ENCODE measurements at places on chromosomes 3 and 15.

DNA sequence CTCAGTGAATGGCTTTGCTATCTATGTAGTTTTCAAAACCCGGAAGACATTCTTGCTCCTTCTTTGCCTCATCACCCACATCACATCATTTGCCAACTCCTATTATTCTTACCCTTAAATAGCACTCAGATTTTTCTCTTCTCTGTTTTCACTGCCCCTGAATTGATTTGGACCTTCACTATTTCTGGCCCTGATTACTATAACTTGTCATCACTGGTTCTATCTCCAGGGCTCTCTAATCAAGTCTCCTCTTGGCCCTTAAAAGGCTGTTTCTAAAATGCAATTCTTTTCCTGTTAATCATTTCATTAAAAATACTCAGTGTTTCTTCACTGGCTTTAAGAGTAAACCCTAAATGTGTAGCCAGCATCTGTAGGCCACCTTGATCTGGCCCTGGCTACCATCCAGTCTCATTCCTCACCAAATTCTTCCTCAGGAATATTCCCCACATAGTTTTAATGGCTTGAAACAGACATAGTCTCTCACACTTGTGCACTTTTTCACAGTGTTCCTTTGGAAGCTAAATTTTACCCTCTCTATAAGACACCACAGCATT lies 437.1 kb upstream of the CBLB start:
- no peak for DNase-seq

GRCh38 chr3:86737517-86737916 lies 253.4 kb downstream of the VGLL3 start:
- DNase-seq: no peak

DNA sequence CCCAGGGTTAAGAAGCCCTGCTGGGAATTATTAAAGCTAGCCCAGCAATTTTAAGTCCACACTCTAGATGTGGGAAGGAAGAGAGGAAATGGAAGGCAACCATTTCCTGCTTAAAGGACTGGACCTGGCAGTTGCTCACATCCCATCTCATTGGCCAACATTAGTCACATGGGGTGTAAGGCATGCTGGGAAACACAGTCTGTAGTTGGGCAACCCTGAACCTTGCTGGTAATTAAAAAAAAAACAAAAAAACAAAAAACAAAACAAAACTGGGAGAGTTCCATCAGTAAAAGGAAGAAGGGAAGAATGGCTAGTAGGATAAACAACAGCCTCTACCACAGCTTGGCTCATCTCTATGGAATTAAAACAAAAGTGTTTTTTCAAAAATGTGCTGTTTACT lies 136.0 kb downstream of the VGLL4 start:
- no peak for DNase-seq

- no peak for DNase-seq
Measured at GRCh38 chr3:168341192-168341815, 245.6 kb upstream of the GOLIM4 start.

GRCh38 chr3:178440043-178440442 lies 96.2 kb upstream of the KCNMB2 start:
- DNase-seq: no peak

Measured in T-helper 1 cell (primary cell).